ENCODE measurements at places on chromosomes 5 and 9.

DNA sequence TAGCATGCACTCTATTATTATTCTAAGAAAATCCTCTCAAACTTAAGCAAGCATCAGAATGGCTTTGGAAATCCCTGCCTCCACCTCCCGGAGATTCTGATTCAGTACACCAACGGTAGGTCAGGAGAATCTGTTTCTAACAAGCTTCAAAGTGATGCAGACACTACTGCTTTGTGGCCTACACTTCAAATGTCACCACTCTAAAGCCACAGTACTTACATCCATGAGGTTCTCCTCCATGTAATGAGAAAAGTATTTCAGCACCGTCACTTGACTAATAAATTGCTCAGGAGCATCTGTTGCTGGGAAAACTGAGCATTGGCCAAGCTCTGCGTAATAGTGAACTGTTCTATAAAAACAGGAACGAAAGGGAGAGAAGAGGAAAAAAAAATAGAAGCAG is 4.8 kb downstream of the PLK2 start:
- DNase-seq, result no peak

GRCh38 chr9:69605406-69605805 is 66.8 kb downstream of the APBA1 start:
- no peak for DNase-seq

DNA sequence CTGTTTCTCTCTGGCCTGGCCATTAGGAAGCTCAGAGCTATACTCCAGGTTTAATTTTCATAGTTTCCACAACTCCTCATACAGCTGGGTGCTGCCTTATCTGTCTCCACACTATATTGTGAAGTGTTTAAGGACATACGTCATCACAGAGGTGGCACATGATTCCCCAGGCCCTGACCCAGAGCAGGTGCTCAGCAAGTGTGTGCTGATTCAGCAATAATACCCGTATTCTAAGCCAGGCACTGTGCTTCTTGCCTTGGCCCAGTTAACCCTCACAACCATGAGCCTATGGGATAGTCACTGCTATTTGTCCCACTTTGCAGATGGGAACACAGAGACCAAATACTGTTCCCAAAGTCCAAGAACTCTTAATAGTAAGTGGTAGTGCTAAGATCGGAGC is 93.5 kb upstream of the SMIM23 start:
- DNase-seq, result no peak

DNA sequence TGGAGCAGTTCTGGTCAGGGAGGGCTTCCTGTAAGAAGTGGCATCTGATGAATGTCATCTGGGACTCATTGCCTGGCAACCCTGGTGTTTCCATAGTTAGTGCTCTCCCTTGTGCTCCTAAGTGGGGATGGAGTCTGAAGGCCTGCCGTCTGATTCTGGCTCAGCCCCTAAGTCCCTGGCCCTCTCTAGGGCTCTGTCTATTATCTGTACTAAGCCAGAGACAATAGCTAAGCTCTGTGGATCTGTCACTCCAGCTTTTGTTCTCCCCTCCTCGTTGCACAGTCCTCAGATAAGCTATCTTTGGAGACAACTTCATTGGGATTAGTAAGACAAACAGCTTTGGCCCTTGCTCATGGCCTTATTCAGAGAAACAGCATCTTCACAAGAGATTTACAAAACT is 30.6 kb upstream of the TTC1 start:
- no peak for DNase-seq
